ENCODE measurements at places on chromosomes 2 and 18.

- DNase-seq: no peak
Observed at GRCh38 chr2:208086029-208086428, 38.3 kb downstream of the CRYGD start.

DNA sequence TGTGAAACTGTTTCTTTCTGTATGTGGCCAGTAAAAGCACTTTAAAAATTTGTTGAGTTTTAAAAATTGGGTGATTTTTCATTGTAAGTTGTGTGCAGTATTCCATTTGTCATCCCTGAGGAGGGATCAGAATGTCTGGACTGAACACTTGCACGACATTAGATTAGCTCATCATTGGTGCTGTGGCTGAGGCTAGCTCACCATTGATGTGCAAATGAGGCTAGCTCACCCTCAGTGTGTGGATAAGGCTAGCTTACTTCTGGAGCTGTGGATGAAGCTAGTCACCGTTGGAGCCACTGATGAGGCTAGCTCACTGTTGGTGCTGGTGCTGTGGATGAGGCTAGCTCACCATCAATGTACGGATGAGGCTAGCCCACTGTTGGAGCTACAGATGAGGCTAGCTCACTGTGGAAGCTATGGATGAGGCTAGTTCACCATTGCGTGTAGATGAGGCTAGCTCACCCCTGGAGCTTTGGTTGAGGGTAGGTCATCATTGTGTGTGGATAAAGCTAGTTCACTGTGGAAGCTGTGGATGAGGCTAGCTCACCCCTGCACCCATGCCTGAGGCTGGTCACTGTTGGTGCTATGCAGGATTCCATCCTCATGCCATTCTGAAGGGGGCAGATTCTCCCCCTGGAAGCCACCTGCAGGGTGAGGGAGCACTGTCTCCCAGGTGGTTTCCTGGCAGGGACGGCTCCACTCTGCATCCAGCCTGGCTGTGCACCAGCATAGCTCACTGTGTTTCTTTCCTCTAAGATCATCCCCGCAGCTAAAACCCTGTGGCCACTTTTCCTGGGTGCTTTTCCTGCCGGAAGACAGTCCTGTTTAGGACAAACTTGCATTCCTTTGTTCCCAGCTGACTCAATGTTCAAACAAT, 101.1 kb downstream of the TWIST2 start:
- DNase-seq: no peak

- DNase-seq: peak; percentile 18
Observed at GRCh38 chr2:85255456-85255812, 72.4 kb downstream of the TGOLN2 start.

DNA sequence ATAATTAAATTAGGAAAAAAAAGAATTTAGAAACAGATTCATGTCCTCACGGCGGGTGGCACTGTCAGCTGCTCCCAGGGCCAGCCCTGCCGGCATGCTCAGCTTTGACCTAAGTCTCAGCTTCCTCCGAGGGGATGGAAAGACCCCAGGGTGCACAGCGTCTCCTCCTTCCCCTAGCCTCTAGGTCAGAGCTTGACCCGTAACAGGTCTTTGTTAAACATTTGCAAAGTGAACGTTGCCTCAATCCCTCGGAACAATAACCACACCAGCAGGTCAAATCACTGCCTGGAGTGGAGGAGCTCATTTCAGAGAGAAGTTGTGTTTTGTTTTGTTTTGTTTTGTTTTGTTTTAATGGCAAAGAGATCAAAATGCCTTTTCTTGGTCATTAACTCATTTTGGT, 171.3 kb downstream of the TMEM18 start:
- no peak for DNase-seq

DNA sequence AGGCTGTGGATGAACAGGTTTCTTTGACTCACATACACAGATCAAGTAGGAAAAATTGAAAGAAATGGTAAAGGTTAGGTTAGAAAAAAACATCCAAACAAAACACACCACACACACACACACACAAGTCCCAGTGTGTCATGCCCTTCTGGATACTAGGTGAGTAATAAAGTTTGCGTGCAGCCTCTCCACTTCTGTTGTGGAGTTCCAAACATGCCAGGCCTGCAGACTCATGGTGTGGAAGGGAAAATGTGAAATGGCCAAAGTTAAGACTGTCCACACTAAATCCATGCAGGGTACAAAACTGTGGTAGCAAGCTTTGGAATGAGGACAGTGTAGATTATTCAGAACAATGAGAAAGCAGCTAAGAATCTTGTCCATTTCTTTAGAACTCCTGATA, 114.6 kb downstream of the IKZF2 start:
- DNase-seq: no peak

DNA sequence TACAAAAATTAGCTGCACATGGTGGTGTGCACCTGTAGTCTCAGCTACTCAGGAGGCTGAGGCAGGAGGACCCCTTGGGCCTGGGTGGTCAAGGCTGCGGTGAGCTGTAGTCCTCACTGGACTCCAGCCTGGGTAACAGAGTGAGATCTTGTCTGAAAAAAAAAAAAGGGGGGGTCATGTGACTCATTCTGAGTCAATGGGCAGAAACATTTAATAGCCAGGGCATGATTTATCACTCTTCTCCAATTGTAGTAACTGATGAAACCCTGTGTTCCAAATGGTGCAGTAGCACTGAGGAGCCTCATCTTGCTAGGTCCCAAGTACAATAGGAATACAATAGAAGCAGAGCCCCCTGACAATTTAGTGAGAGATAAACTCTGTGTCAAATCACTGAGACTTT, 78.9 kb upstream of the CCDC68 start:
- no peak for DNase-seq

DNA sequence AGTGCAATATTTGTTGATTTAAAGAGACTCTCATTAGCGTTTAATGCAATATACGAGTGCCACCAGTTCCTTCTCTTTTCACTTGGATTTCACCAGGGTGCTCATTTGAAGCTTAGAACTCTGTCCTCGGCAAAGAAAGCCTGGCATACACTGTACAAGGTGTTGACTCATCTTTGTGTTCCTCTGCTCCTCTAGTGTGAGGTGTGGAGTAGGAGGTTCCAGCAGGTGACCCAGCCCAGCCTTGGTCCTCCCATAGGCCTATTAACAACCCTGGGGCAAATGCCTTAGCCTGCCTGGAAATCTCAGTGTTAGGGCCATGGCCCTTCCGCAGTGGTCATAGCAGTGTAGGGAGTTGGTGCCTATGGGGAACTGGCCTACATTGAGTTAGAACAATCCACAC, 20.1 kb downstream of the BCL2L11 start:
- no peak for DNase-seq

DNA sequence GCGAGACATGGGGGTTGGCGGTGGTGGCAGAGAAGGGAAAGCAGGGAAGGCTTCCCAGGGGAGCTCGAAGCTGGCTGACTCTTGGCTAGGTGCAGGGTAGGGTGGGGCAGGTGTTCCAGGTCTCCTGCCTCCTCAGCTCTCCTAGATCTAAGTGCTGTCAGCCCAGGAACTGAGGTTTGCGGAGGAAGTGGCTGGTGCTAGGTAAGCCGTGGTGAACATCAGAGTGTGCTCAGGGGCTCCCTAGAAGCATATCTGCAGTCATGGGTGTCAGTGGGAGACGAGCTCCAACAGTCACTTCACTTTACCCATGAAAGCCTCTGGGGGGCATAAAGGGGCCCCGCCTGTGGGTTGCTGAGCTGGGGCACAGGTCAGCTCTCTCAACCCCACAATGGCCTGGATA, 34.1 kb downstream of the ARHGEF4 start:
- no peak for DNase-seq

All from NCI-H2171 (cell line).